H4 (cell line): ENCODE measurements at places on chromosomes 5 and 9. TPM values are rescaled to one million over a fixed set of nuclear protein-coding genes. Genes with fewer than 3 reads are reported as not detected.

The KIF20A gene
- 130 and 131 TPM in 2 replicates for total RNA-seq

The PCDHGA11 gene
- 0.66 and 1.3 TPM in 2 replicates for total RNA-seq

The NR2F1-AS1 gene
- total RNA-seq = 5.2 and 10.4 TPM in 2 replicates

- DNase-seq = peak; percentile 72
Measured at GRCh38 chr9:72579190-72579589, 57.8 kb downstream of the TMC1 start.

DNA sequence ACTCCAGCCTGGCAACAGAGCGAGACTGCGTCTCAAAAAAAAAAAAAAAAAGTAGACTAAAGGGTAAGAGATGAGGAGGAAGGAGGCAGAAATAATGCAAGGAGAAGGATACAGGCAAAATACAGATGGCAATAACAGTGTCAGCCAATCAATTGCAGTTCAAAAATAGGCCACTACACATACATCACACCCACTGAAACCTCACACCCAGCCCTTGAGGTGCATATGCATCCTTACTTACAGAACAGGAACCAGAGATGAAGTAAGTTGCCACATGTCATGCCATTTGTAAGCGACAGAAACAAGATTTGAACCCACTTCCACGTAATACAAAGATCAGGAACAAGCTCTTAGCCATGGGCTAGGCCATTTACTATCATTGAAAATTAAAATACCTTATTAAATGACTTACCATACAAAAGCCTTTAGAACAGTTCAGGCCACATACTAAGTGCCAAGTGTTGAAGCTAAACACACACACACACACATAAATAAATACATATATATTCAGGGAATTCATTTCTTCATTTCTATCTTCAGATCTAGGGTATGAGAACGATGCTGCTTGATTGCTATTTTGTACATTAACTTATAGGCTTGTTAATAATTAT lies 98.4 kb downstream of the FNBP1 start:
- no peak for DNase-seq

- DNase-seq = no peak
Measured at GRCh38 chr5:418162-419121, 24.5 kb upstream of the EXOC3 start.
